ENCODE measurements at places on chromosomes 12 and 14.

GRCh38 chr14:97028382-97028781 is 231.2 kb downstream of the VRK1 start:
- no peak for DNase-seq

DNA sequence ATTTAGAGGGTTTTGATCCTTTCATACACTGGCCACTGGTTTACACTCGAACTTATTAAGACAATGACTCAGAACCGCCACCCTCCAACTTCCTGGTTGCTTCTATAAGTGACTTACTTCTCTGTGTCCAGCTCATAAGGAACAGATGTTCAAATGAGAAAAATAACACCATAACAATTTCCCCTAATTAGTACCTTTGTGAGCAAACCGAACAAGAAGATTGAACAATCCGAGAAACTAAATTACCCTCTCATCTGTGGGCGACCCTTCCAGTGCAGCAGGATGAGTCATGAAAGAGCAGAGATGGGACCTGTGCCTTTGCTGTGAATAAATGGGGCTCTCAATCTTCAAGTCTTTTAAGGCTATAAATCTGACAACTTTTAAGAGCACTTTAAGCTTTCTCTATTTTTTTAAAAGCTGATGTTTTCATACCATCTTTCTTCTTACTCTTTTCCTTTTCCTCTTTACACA is 146.8 kb upstream of the RASSF8 start:
- DNase-seq, result peak; percentile 72

GRCh38 chr14:75514673-75515628 is 7.3 kb upstream of the BATF start:
- no peak for DNase-seq

- DNase-seq, result no peak
These were observed 28.4 kb upstream of the TBX5 start for GRCh38 chr12:114434341-114434740.

DNA sequence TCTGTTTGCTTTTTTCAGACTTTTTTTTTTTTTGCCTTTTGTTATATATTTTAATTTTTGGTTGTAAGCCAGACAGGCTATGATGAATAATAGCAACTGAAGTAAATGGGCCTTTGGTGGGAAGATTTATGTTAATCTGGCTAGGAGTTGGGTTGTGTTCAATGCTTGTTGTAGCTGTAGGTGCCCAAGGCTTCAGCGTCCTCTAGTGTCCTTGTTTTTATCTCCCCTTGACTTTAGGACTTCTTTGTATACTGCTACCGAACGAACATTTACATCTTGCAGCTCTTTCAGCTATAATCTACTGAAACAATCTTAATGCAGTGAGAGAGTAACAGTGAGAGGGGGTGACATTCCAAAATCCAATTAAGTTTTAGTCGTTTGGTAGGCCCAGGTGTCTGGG is 848.4 kb upstream of the FBXO33 start:
- no peak for DNase-seq

GRCh38 chr14:105379946-105380345 is 18.4 kb upstream of the TEX22 start:
- no peak for DNase-seq

DNA sequence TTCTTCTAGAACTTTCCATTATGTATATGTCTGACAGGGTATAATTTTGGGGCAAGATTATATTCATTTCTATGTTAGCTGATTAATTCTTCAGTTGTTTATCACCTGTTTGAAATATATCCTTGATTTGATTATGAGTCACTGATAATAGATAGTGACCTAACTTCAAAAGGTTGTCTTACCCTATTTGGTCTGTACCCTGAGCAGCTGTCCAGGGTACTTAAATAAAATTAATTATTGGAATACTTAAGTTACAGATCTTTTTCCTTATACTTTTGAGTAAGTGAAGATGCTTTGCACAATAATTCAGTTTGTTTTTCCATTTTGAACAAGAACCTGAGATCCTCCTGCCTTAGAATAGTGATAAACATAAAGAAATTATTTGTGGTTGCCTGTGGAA is 13.2 kb upstream of the NPAS3 start:
- DNase-seq, result no peak

DNA sequence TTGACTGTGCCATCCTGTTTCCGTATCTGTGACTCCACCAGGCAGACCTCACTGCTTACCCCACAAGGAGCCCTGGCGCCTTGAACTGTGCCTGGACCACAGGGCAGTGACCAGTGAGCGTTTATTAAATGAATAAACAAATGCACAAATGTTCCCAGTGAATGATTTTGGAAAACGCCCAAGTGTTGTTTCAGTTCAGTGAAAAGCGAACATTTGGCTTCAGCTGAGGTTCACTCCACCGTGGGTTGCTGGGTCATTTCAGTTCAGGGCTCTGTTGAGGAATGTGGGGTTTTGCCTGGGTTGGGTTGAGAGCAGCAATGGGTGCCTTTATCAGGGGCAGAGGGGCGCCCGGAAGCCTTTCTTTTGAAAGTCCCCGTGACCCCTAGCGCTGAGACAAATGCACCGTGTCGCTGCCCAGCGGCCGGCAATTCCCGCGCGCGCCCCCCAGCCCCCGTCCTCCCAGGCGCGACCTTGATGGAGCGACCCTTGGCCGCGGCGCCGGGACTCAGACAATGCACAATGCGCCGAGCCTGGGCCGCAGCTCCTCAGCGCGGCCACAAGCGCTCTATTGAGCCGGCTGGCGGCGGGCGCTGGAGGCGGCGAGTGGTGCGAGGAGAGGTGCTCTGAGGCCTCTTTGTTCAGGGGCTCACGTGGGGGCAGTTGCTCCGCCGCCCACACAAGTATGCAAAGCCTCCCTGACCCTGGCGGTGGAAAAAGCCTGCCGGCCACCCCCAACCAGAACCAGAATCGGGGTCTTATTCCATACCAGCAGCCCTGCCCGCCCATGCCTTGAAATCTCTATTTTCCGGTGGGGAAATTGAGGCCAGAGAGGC is 40.5 kb upstream of the CLMN start:
- no peak for DNase-seq

GRCh38 chr14:32047791-32048190 is 29.3 kb upstream of the ARHGAP5 start:
- DNase-seq, result peak; percentile 24

GRCh38 chr12:116677202-116677661 is 60.6 kb downstream of the SPRING1 start:
- DNase-seq, result no peak

DNA sequence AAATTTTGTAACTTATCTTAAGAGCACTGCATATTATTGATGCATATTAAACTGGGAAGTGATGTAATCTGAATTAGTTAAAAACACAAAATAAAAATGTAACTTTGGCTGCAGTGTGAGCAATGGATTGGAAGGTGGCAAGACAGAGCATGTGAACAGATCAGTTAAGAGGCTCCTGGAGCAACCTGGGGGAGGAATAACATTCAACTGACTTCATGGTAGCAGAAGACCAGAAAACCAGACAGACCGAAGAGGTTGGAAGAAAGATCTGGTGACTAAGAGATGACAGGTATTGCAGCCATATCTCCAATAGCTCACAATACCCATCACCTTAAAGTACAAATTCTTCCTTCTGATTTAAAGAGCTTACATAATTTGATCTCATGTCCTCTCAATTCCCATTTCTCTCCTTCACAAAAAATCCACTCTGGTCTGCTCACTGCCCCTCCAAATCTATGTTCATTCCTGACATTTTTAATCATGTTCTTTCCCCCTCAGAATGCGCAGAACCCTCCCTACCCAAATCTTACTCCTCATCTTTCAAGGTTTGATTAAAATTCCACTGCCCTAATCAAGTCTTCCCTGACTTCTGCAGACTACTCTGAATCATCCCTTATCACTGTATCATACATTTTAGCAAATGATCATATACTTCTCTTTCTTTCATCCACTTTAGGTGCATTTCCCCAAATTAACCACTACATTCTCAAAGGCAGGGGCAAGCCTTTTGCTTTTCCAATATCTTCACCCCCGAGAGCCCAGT is 51.5 kb downstream of the DUSP16 start:
- DNase-seq, result no peak

- DNase-seq, result peak; percentile 98
These were observed 171.9 kb downstream of the PRKCH start for GRCh38 chr14:61493239-61493638.

GRCh38 chr12:9617124-9617523 is 9.4 kb upstream of the KLRB1 start:
- DNase-seq, result no peak

DNA sequence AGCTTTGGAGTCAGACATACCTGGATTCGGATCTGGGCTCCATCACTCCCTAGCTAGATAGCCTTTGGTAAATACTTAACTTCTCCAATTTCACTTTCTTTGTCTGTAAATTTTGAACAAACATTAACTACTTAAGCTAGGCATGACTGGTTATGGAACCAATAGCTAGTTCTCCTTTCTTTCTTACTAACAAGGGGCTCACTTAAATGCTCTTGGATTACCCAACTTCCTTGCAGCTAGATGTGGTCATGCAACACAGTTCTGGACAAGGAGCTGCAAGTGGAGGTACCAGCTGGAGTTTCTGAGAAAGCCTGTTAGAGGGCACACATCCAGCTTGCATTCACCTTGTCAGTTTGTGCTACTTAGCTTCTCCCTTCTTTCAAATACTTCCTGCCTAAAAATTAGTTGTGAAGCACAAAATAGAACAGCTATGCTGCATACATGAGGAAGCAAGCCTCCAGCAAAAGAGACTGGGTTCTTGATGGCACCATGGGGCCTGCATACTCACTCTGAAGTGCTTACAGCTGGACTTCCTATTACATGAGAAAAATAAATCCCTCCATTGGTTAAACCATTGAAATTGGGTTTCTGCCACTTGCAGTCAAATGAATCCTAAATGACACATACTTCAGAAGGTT is 210.1 kb upstream of the EEA1 start:
- no peak for DNase-seq

All from fibroblast of skin of abdomen (primary cell).